Stimulated activated CD4-positive, alpha-beta T cell treated with anti-CD3 and anti-CD28 coated beads, Interleukin-1b, Interleukin-23, amount 100 ng/mL, for 1 hour (primary cell): ENCODE measurements at places on chromosomes 16 and 17.
A peak's percentile ranks its signal among the peaks of the same experiment; 100 is the strongest.

- no peak for DNase-seq
Measured at GRCh38 chr17:76150712-76151622, 9.9 kb upstream of the FOXJ1 start.

DNA sequence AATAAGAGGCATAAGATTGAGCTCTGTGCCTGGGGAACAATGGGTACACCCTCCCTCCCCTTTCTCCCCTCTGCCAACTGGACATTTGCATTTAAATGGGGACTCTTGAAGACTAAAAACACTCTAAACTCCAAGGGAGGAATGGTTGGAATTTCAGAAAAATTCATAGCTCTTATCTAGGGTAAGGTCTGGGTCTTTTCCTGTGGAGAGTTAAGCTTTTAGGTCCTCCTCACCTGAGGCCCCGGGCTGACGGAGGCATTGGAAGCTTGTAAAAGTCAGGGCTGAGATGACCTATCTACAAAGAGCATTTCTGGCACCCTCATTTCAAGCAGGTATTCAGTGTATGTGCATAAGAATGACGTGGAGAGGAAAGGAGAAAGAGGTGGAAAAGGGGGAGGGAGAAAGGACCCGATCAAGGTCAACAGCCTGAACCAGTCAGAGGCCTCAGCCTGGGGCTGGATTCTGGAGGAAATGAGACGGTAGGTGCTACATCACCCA is 78.0 kb downstream of the RAP1GAP2 start:
- DNase-seq: no peak

DNA sequence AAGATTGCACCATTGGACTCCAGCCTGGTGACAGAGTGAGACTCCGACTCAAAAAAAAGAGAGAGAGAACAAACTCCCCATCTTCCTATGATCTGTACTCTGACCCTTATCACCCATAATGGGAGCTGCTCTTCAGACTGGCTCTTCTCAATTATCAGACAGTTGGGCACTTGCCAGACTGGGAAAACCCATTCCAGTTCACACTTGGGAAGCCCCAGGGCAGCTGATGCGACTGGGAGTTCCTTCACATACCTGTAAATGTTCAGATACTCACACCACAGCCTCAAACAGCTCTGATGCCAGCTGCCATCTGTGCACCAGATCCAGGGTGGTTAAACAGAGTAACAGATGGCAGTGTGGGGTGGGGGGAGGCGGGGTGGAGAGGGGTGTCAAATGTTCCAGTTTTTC is 23.8 kb upstream of the TMEM101 start:
- DNase-seq: no peak

DNA sequence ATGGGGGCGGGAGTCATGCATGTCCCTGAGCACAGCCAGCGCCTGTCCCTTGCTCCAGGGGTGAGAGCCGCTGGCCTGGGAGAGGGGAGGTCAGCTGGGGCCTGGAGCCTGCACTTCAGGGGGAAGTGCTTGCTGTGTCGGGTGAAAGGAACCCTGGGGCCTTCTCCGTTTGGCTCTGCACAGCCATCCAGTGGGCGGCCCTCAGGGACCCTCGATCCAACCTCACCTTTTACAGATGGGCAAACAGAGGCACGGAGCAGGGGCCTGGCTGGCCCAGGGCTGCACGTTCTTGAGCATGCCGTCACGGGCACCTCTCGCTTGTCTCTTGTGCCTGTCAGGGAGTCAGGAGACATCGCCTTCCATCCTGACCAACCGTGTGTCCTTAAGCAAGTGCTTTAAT is 1.8 kb downstream of the SNX20 start:
- no peak for DNase-seq

DNA sequence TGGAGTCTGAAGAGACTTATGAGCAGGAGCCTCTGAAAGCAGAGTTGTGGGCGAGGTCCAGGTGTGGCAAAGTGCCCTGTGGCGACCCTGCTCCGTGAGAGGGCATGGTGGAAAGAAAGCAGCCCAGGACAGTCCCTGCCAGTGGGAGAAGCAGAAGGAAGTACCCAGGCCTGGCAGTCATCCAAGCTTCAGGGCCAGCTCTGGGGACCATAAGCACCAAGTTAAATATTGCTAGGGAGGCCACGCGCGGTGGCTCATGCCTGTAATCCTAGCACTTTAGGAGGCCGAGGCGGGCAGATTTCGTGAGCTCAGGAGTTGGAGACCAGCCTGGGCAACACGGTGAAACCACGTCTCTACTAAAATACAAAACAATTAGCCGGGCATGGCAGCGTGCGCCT is 4.9 kb upstream of the ASGR1 start:
- no peak for DNase-seq

DNA sequence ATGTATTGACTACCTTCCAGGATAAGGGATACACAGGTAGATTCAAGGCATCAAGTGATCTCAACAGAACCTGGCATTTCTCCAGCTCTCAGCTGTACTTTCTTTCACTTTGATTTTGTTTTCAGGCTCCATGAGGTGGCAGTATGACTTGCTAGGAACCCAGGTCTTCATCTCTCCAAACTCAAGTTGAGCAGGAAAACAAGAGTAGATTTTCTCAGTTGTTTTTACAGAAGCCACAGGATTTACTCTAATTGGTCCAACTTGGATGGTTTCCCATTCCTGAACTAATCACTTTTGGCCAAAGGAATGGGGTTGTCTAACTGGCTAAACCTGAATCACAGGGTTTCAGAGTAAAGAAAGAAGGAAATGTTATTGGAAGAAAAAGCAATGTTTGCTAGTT is 146.6 kb downstream of the TRIM37 start:
- no peak for DNase-seq

DNA sequence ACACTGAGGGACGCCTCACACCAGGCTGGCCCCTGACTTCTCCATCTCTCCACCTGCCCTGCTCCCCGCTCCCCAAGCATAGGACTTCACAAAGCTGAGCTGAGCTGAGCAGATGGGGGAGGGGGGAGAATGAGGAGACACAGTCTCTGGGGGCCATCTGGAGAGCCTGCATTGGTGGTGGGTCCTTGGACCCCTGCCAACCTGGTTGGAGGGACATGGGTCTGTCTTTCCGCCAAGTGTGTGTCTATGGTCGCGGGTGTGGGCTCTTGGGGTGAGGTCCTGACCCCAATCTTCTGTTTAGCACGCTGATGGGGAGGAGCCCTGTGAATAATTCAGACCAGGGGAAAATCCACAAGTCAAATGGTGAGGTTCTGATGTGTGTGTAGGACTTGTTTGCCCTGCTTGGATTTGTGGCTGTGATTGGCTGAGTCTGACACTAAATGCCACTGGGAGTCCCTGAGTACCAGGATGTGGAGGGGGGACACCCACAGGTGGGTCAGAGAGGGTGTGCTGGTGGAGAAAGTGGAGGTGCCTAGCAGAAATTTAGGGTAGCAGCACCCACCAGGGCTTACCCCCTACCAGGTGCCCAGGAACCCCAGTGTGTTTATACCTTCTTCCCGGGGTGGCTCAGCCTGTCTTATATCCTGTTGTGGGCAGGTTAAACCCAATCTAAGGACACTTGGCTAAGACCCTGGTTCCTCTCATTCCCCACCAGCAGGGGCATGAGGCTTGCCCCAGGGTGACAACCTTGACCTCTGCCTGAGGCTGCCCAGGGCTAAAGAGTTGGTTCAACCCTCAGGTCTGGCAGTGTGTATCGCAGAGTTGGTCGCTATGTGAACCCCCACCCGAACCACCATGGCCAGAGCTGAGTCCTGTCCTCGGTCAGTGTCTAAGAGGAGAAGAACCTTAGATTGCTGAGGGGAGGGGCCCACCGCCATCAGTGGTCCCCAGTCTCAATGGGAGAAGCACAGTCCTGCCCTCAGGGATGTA is 2.1 kb downstream of the FMNL1 start:
- no peak for DNase-seq

DNA sequence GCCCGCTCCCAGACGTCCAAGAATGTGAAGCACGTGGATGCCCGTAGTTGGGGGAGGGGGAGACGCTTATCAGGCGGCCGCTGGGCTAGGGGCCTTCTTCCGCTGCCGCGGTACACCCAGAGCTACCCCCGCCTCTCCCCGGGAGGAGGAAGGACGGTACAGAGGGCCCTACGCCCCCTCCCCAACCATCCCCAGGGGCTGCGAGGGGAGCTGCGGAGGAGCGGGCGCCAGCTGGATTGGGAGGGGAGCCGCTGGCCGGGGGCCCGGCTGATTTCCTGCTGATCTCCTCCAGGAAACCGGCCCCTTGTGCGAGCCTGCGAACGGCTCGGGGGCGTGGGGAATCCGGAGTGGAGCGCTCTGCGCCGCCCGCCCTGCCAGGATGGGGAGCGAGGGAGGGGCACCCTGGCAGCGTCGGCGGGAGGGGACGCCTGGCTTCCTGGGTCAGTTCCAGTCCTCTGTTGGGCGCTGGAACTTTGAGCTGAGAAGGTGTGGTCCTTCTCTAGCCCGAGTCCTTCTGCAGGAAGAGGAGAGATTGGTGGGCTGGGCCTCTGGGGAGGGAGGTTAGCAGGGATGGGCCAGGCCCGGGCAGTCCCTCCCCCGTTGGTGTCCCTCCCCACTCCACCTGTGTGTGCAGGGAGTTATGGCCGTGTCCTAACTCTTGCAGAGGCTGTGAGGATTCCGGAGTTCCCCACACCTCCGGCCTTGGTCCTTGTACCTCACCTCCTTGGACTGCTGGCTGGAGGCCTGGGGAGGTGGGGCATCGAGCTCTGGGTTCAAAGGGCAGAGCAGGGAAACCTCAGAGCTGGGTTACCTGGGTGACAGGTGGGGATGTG is 19.2 kb downstream of the GJD3 start:
- DNase-seq: no peak

DNA sequence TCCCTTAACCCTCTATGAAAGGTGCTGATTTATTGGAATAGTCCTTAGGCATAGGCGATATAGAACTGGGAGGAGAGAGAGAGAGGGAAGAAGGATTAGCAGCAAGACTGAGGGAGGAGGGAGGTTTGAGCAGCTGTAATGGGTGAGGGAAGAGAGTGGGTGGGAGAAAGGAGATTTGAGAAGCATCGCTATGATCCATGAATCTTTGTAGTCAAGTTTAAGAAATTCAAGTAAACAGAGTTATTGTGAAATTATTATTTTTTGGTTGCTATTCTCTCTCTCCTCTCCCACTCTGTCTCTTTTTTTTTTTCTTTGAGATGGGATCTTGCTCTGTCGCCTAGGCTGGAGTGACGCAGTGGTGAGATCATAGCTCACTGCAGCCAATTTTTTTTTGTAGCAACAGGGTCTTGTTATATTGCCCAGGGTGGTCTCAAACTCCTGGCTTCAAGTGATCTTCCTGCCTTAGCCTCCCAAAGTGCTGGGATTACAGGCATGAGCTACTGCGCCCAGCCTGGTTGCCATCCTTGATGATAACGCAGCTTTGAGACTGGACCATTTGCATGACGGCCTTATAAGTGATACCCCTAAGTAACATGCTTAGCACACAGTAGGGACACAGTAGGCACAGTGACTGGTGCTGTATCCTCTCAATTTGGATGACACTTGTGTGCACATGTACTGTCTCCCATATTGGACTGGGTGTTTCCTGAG is 21.0 kb upstream of the TNS4 start:
- DNase-seq: no peak

DNA sequence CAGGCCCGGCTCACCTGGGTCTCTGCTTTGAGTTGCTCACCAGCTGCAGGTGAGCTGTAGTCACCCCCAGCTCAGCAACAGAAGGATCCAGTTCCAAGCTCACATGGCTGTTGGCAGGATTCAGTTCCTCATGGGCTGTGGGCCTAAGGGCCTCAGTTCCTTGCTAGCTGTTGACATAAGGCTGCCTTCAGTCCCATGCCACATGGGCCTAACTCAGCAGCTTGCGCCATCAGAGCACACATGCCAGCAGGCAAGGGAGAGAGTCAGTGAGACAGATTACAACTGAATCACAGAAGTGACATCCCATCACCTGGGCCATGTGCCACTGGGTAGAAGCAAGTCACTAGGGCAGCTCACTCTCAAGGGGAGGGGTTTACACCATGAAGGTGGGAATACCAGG is 24.7 kb downstream of the PSMD7 start:
- no peak for DNase-seq

DNA sequence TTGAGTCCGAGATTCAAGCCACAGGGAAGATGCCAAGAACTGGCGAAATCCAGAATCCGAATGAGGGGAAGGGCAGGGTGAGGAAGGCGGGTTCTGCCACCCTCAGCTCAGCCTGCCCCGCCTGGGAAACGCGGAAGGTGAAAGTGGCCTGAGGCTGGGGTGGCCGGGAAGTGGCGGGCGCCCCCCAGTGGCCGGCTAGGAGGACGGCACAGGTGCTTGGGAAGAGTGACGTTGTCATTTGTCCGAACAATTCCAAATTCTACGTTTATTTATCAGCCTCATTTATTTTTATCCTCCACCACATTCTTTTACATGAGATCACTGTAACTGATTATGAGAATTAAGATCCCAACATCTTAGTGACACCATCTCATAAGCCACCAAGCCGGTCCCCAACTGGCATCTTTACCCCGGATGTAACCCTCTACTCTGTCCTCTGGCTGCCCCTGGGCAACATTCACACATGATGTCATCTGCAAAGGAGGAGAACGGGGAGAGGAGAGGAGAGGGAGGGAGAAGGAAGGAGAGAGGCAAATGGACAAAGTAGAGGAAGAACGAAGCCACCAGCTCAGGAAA is 21.3 kb downstream of the SRCIN1 start:
- DNase-seq: peak; percentile 38

GRCh38 chr17:62099532-62099931 is 34.5 kb upstream of the MED13 start:
- no peak for DNase-seq
